GM23248 (cell line): ENCODE measurements at places on chromosomes 2 and 18. TPM values are rescaled to one million over a fixed set of nuclear protein-coding genes. Genes with fewer than 3 reads are reported as not detected.

- H3K27ac ChIP-seq: no peak overlapping the region
- H3K4me3 ChIP-seq: no peak overlapping the region
- peaks cover 6% of the 10 kb centered on the region for H3K4me1 ChIP-seq
- no peaks in the 10 kb centered on the region for H3K27me3 ChIP-seq
- no peak for DNase-seq
These were observed 14.6 kb downstream of the THNSL2 start for GRCh38 chr2:88184762-88185161.

GRCh38 chr2:17107151-17107550 is 411.1 kb downstream of the RAD51AP2 start:
- H3K4me1 ChIP-seq: peaks cover 13% of the 10 kb centered on the region
- no peaks in the 10 kb centered on the region for H3K27me3 ChIP-seq
- H3K4me3 ChIP-seq: no peak overlapping the region

DNA sequence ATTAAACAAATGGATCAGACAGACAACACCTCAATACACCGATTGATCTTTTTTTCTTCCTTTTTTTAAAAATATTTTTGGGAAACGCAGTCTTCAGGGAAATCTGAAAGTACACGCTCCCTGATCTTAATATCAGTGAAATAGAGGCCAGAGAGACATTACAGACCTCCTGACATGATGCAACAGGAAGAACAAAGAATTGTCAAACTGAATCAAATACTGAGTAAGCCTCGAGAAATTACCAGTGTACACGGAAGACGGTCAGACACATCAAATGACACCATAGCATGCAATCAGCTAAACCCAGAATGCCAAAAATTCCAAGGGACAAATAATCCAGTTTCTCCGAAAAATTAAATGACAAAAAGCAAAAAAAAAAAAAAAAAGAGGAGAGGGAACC is 80.2 kb upstream of the NFU1 start:
- DNase-seq: peak; percentile 10
- no peaks in the 10 kb centered on the region for H3K27me3 ChIP-seq
- peaks cover 67% of the 10 kb centered on the region for H3K36me3 ChIP-seq
- H3K27ac ChIP-seq: no peak overlapping the region

DNA sequence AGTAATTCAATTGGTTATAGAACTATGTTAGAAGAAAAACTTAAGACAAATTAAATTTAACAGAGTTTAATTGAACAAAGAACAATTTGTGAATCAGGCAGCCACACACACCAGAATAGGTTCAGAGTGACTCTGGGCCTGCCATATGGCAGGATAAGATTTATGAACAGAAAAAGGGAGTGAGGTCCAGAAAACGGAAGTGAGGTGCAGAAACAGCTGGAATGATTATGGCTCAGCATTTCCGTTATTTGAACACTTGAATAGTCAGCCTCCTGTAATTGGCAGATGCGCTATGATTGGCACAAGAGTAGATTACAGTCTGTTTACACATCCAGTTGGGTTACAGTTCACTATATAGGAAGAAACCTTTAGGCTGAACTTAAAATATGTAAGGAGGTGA is 99.0 kb downstream of the MBD2 start:
- H3K36me3 ChIP-seq: no peaks in the 10 kb centered on the region
- H3K4me1 ChIP-seq: peaks cover 10% of the 10 kb centered on the region
- no peaks in the 10 kb centered on the region for H3K27me3 ChIP-seq
- no peak overlapping the region for H3K27ac ChIP-seq
- no peak for DNase-seq
- H3K4me3 ChIP-seq: no peak overlapping the region

GRCh38 chr18:48408727-48409590 is at the start of gene ZBTB7C:
Gene ZBTB7C (minus strand): TSS chr18:48409383.
- peak within 1 kb of the TSS; percentile 77 for H3K4me3 ChIP-seq
- no peaks in the 10 kb centered on the region for H3K36me3 ChIP-seq
- H3K4me1 ChIP-seq: peaks cover 10% of the 10 kb centered on the region; the same call in 1 of the 2 replicates
- H3K27ac ChIP-seq: no peak within 1 kb of the TSS
- peaks cover 45% of the 10 kb centered on the region for H3K27me3 ChIP-seq

DNA sequence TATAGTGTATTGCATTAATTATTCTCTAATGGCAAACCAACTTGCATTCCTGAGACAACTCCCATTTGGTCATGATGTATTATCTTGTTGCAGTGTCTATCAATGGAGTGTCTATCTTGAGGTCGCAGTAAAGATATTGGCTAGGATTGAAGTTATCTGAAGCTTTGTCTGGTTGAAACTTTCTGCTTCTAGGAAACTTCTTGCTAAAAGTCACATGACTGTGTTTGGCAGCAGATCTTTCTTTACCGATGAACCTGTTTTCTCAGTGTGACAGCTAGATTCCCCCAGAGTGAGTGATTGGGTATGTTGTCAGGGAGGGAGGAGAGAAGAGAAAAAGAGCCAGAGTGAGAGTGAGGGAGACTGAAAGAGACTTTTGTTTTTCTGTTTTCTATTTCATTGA is 119.6 kb downstream of the QPCT start:
- no peaks in the 10 kb centered on the region for H3K27me3 ChIP-seq
- no peak overlapping the region for H3K4me3 ChIP-seq
- no peak overlapping the region for H3K27ac ChIP-seq

DNA sequence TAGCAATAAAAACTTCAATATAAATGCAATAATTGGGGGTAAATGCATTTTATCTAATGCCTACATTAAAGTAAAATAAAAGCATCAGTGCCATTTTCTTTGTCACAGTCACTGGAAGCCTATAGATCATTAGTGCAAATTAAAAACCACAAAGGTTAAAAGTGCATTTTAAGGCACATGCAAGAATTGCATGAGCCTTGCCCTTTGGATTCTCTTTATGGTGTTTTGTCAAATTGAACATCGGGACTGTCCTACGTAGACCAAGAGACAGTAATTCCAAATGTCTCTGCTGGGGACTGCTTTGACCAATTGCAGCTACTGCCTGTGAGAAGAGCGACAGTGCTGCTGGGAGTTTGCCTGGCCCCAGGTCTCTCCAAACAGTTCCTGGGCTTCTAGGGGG is 130.3 kb upstream of the SATB2 start:
- H3K36me3 ChIP-seq: no peaks in the 10 kb centered on the region
- DNase-seq: no peak
- no peak overlapping the region for H3K27ac ChIP-seq
- H3K4me3 ChIP-seq: no peak overlapping the region
- H3K4me1 ChIP-seq: no peaks in the 10 kb centered on the region

- no peak overlapping the region for H3K4me3 ChIP-seq
- H3K4me1 ChIP-seq: peaks cover 34% of the 10 kb centered on the region
- no peaks in the 10 kb centered on the region for H3K27me3 ChIP-seq
- H3K27ac ChIP-seq: no peak overlapping the region
These were observed 245.2 kb upstream of the GULP1 start for GRCh38 chr2:188046437-188046836.

- no peak overlapping the region for H3K4me3 ChIP-seq
- H3K27me3 ChIP-seq: no peaks in the 10 kb centered on the region
- H3K4me1 ChIP-seq: peaks cover 24% of the 10 kb centered on the region
- no peaks in the 10 kb centered on the region for H3K36me3 ChIP-seq
- DNase-seq: peak; percentile 11
These were observed 87.5 kb downstream of the MSH2 start for GRCh38 chr2:47490406-47490805.

- no peak for DNase-seq
- H3K27ac ChIP-seq: no peak overlapping the region
- no peaks in the 10 kb centered on the region for H3K36me3 ChIP-seq
- no peaks in the 10 kb centered on the region for H3K27me3 ChIP-seq
- no peak overlapping the region for H3K4me3 ChIP-seq
These were observed 116.4 kb downstream of the KCNJ3 start for GRCh38 chr2:154814856-154815255.

- no peaks in the 10 kb centered on the region for H3K36me3 ChIP-seq
- DNase-seq: no peak
- peaks cover 13% of the 10 kb centered on the region for H3K27me3 ChIP-seq
- no peak overlapping the region for H3K27ac ChIP-seq
- H3K4me3 ChIP-seq: no peak overlapping the region
- no peaks in the 10 kb centered on the region for H3K4me1 ChIP-seq
These were observed 2.9 kb upstream of the CLEC4F start for GRCh38 chr2:70823249-70823648.

GRCh38 chr2:150599889-150600288 is 112.4 kb upstream of the RND3 start:
- no peak overlapping the region for H3K4me3 ChIP-seq
- H3K36me3 ChIP-seq: no peaks in the 10 kb centered on the region
- no peak overlapping the region for H3K27ac ChIP-seq
- DNase-seq: no peak
- no peaks in the 10 kb centered on the region for H3K27me3 ChIP-seq
- H3K4me1 ChIP-seq: peaks cover 49% of the 10 kb centered on the region

GRCh38 chr2:78780864-78781583 is 244.5 kb upstream of the REG3G start:
- no peak overlapping the region for H3K4me3 ChIP-seq
- H3K27ac ChIP-seq: no peak overlapping the region
- H3K27me3 ChIP-seq: no peaks in the 10 kb centered on the region
- no peaks in the 10 kb centered on the region for H3K36me3 ChIP-seq

DNA sequence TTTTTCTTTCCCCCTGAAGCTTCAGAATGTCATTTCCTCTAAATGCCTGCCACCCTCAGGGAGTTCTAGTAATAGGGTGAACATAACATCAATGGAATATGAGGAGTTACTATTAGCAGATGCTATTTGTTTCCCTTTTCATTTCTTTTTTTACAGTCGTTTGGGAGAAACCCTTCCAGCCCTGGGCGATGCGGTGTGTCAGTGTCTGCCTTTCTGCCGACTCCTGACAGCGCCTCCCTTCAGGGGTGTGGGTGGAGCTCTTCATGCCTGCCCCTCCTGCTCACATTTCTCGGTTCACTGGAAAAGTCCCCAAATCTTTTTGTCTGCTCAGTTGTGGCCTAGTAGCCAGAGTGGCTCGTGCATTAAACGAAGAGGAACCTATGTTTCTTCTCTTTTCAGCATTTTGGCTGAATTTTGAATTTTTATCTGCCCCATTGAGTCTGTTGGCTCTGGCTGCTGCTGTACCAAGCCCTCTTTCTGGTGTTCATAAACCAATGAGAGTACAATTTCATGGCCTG is 72.3 kb downstream of the FMNL2 start:
- peak; percentile 86 for DNase-seq
- peaks cover 46% of the 10 kb centered on the region for H3K4me1 ChIP-seq
- no peaks in the 10 kb centered on the region for H3K36me3 ChIP-seq

- no peaks in the 10 kb centered on the region for H3K27me3 ChIP-seq
- peaks cover 25% of the 10 kb centered on the region for H3K4me1 ChIP-seq
- no peak overlapping the region for H3K4me3 ChIP-seq
- no peak overlapping the region for H3K27ac ChIP-seq
- no peaks in the 10 kb centered on the region for H3K36me3 ChIP-seq
These were observed 7.8 kb downstream of the ITGA4 start for GRCh38 chr2:181464966-181465365.

GRCh38 chr18:48294899-48295585 is 114.1 kb downstream of the ZBTB7C start:
- no peaks in the 10 kb centered on the region for H3K4me1 ChIP-seq
- H3K27me3 ChIP-seq: peaks cover 3% of the 10 kb centered on the region; the same call in 1 of the 2 replicates
- no peak overlapping the region for H3K4me3 ChIP-seq
- H3K27ac ChIP-seq: no peak overlapping the region

DNA sequence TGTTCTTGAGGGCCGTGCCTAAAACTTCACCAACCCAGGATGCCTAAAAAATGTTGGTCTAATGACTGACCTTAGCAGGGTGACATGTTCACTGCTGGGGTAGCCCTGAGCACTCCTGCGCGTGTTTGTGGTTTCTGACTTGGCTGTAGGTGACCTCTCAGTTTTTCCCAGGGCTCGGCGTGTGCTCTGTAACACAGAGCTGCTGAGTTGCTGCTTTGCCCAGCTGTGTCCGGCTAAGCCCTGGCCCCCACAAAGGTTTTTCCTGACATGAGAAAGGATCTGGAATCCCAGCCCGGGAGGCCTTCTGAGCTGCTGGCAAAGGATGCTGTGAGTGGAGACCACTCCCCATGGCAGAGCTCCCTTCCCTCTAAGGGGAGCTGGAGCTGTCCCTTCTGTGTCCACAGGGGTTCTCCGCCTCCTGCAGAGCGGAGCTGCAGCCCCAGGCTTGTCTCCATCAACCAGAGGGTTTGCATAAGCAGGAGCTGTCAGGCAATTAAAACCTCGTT is 52.7 kb downstream of the CRIM1 start:
- peaks cover 66% of the 10 kb centered on the region for H3K4me1 ChIP-seq
- H3K36me3 ChIP-seq: peaks cover 13% of the 10 kb centered on the region
- H3K27me3 ChIP-seq: no peaks in the 10 kb centered on the region
- H3K27ac ChIP-seq: peak overlapping the region; percentile 6; the same call in 1 of the 2 replicates

DNA sequence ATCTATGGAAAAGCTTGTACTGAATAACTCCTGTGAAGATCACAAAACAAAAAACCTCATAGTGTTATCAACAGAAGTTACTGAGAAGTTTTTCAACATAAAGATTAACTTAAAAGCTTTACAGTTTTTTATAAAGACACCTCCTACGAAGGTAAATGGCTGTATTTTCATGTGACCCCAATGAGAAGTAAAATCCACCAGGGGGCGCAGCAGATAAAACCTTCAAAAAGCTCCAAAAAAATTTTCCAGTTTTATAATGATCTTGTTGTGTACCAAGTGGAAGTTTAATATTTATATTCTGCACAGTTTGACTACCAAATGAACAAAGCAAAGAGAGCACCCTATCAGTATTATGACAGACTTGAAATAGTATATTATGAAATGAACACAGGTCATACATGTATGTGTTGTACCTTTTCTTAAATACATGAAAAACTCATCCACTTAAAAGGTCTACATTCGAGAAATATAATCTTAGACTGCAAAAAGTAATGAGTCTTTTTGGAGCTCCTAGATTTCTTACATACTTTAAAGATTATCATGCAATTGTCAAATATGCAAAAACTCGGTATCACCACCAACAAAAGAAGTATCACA is 38.5 kb downstream of the PNO1 start:
- H3K36me3 ChIP-seq: no peaks in the 10 kb centered on the region
- no peak overlapping the region for H3K27ac ChIP-seq
- H3K4me1 ChIP-seq: peaks cover 39% of the 10 kb centered on the region
- no peak overlapping the region for H3K4me3 ChIP-seq

DNA sequence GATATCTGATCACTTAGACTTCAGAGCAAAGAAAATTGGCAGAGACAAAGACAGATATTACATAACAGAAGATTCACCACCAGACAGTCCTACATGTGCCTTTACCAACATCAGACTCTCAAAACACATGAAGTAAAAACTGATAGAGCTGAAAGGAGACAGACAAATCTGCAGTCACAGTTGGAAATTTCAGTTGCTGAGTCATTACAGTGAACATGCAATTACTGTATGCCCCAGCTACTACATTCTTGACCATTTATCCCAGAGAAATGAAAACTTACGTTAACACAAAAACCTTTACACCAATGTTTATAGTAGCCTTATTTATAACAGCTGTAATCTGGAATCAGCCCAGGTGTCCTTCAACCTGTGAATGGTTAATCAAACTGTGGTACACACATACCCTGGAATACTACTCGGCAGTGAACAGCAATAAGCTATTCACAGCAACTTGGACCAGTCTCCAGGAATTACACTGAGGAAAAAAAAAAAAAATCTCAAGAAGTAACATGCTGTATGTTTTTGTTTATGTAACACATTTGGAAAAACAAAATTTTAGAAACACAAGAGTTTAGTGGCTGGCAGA is 7.5 kb upstream of the SCLY start:
- H3K36me3 ChIP-seq: no peaks in the 10 kb centered on the region
- H3K4me3 ChIP-seq: no peak overlapping the region

Gene TACR1
- total RNA-seq: 0.11 and 0.13 TPM in 2 replicates

Gene NDC80
- total RNA-seq: 8.3 and 10.9 TPM in 2 replicates

Gene ARMC9
- total RNA-seq: 15.1 and 17.7 TPM in 2 replicates

Gene CD226
- total RNA-seq: 1.3 and 2.1 TPM in 2 replicates

Gene HS6ST1
- total RNA-seq: 27.3 and 35.8 TPM in 2 replicates

Gene MC5R
- not detected in 2 replicates for total RNA-seq

Gene PKDCC
- 9.9 and 12.8 TPM in 2 replicates for total RNA-seq

Gene SERPINB3
- not detected in 2 replicates for total RNA-seq

Gene PAX8
- 2.1 and 5.8 TPM in 2 replicates for total RNA-seq

Gene ACTG2
- total RNA-seq: not detected in 2 replicates

Gene EGR4
- total RNA-seq: not detected in 2 replicates

Gene CCDC85A
- 4.2 and 9.9 TPM in 2 replicates for total RNA-seq

Gene CHRND
- total RNA-seq: not detected in 2 replicates

Gene ANO7
- total RNA-seq: 0.22 and 0.38 TPM in 2 replicates
